ENCODE measurements at places on chromosomes 1 and 21.

DNA sequence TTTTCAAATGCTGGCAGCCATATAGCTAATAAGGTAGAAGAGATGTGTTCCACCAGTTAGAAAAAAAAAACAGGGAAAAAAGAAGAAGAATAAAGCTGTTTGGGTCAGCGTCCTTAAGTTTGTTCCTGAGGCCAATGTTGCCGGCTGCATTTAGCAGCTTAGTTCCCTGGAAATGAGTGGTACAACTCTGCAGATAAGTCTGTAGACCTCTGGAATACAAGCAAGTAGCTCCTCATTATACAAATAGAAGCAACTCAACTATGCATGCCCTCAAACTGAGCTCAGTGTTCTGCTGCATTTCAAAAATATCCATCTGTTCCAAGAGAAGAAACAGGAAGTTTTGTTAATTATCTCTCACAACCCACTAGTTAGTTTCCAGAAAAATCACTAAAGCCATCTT is 181.2 kb upstream of the PKN2 start:
- DNase-seq: no peak

GRCh38 chr1:7379441-7379971 is 391.6 kb upstream of the VAMP3 start:
- no peak for DNase-seq

DNA sequence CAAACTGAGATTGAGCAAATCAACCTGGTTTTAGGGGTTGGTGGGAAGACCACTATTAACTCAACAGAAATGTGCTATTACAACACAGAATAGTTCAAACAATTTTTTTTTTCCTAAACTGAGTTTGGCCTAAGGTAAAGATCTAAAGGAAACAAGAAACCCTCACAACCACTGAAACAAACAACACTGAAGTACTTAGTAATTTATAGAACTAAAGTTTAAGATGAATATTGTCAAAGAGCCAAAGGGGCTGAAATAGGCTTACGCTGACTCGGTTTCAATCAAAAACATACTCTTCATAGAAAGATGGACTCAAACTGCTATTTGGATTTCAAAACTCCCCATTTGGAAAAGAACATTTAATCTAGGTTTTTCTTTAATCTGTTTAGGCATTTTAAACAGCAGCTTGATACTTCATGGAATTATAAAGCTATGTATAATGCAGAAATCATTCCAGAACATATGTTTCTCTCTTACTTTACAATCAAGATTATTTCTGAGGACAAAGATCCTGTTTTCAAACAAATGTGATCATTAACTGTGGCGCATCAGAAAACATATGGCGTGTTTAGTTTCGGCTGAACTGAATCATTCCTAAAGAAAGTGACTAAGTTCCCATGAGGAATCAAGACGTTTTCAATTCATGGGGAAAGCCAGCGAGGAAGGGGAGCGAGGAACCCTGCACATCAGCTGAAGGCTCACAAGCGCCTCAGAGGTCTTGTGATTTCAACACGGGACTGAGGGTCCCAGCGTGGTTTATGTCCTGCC is 62.7 kb downstream of the SYT6 start:
- no peak for DNase-seq

GRCh38 chr1:78153092-78153736 is 107.4 kb downstream of the GIPC2 start:
- DNase-seq: no peak

- no peak for DNase-seq
Measured at GRCh38 chr1:158021721-158022120, 28.3 kb downstream of the KIRREL1 start.

- DNase-seq: no peak
Measured at GRCh38 chr1:107467811-107468210, 327.0 kb downstream of the NTNG1 start.

DNA sequence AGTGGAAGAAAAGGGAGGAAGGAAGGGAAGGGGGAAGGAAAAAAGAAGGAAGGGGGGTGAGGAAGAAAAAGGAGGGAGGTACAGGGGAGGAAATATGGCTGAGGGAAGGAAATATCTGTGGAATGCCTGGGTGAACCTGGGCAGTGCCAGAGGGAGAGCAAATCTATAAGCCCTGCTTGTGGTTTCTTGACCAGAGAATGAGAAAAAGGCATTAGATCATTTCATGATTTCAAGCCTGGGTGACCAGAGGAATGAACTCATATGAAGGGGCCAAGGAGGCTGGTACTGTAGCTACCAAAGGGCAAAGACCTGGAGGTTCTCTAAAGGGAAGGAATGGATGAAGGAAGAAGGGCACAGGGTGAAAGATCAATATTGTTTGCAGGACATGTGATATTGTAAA is 31.4 kb downstream of the GNG12 start:
- no peak for DNase-seq

- DNase-seq: no peak
Measured at GRCh38 chr1:96962751-96963211, 241.2 kb downstream of the PTBP2 start.

- no peak for DNase-seq
Measured at GRCh38 chr1:155000411-155000725, 2.2 kb upstream of the ZBTB7B start.

DNA sequence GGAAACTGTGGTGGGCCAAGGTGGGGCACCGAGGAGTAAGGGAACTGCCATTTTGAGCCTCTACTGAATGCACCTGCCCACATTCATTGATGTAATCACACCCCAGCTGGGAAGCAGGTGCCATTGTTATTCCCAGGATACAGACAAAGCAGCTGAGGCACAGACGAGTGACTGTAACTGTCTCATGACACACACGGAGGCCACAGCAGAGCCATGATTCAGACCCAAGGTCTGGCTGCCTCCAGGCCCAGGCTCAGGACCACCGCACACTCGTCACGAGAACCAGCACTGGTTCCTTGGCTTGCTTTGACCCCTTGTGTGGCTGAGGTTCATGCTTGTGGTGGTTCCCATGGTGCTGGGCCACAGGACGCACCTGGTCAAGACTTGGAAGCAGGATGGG is 45.6 kb upstream of the CLIC4 start:
- DNase-seq: no peak

Measured in T-helper 22 cell (primary cell).